ENCODE measurements at places on chromosomes 4 and X.

GRCh38 chr4:122379239-122379638 is 428 bp downstream of the ADAD1 start:
- DNase-seq: no peak

GRCh38 chrX:6968231-6968630 is 179.3 kb upstream of the STS start:
- no peak for DNase-seq

DNA sequence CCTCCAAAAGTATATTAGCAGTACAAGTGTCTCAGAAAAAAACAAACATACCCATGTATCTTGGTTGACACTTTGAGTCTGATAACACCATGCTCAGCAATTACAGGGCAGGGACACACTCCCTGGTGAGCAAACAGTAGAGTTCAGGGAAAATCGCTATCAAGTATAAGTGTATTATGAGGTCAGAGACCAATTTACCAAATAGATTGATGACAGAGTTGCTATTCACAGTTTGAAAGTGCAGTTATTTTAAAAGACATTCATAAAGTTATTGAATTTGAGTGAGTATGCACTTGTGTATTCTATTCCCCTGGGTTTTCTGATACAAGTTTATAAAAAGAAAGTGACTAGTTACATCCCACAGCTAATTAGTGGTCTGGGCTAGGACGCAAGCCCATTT is 10.2 kb upstream of the LONRF3 start:
- no peak for DNase-seq

DNA sequence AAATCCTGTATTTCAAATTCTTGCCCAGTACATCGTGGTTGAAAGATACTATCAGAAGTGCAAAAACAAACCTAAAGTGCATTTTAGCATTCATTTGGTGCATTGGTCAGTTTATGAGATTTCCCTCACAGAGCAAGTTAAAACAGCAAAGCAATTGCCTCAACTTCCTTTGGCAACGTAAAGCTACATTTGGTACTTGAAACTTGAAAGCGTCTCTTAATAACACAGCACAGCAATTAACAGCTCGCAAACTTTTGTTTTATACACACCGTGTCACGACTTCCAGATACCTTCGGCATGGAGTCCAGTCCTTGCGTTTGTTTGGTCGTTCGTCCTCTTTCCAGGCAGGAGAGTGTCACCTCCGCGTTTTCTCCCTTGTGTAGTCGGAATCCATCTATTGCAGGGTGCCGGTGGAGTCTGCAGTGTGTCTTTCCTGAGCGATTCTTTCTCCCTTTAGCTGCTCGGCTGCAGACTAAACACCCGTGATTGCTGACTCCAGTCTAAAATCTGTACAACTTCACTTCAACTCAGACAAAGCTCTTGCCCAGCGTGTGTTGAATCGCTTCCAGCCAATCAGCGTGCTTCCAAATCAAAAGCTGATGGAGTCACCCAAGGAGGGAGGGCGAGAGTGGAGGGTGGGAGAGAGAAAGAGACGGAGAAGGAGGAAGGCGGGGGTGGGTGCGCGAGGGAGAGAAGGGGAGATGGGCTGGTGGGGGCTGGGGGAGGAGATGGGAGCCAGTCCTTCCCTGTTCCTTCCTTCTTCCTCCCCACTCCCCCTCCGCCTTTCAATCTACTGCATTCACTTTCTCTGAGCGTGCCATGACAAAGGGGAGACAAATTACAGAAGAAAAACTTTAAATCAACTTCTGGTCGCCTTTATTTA is at the start of gene PCDH18:
Gene PCDH18 (minus strand): TSS at position 509 of the 883 bp plus-strand sequence. CDS start 406 bp downstream, at position 103.
- no peak for DNase-seq

GRCh38 chrX:27086237-27086636 is 376.9 kb downstream of the PPP4R3C start:
- DNase-seq: no peak

GRCh38 chrX:129925305-129926092 is 19.5 kb downstream of the UTP14A start:
- peak; percentile 28 for DNase-seq

GRCh38 chr4:62644372-62644771 is 1444.2 kb downstream of the ADGRL3 start:
- DNase-seq: no peak

DNA sequence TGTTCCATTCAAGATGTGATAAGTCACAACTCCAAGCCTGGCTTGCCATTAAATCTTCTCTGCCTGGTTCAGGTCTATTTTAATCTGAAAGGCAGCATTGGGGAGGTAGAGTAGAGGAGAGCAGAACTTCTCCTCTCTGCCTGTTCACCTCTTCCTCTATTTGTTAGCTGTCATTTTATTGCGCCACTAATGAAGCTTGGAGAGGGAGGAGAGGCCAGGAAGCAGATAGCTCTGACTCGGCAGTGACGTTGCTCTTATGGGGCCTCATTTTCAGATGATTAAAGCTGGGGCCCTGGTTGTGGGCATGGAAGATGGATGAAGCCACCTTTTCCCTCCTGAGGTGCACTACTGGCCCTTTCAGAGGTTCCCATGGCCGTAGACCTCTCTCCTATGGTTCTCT is 207.3 kb downstream of the MID1IP1 start:
- DNase-seq: no peak

DNA sequence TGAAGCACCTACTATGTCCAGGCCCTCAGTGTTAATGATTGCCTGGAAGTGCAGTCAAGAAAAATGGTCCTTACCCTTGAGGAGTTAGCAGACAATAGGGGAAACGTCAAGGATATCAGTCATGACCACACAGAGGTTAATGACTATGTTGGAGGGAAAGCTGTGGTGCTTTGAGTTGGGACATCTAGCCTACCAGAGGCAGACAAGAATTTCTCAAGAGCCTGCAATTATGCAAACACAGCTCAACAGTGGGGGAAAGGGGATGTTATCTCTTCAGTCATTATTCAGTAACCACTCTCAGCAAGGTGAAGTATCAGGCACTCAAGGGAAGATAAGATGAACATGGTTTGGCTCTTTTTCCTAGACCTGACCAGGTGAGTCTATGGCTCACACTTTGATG is 7.0 kb upstream of the FGFBP1 start:
- no peak for DNase-seq

GRCh38 chr4:6617246-6617645 is 23.2 kb upstream of the MRFAP1 start:
- no peak for DNase-seq

GRCh38 chr4:86026720-86027119 is 333.1 kb downstream of the MAPK10 start:
- DNase-seq: no peak

GRCh38 chr4:182179105-182179504 is 64.1 kb upstream of the TENM3 start:
- no peak for DNase-seq

- no peak for DNase-seq
Measured at GRCh38 chr4:87910795-87911194, 64.7 kb upstream of the SPP1 start.

DNA sequence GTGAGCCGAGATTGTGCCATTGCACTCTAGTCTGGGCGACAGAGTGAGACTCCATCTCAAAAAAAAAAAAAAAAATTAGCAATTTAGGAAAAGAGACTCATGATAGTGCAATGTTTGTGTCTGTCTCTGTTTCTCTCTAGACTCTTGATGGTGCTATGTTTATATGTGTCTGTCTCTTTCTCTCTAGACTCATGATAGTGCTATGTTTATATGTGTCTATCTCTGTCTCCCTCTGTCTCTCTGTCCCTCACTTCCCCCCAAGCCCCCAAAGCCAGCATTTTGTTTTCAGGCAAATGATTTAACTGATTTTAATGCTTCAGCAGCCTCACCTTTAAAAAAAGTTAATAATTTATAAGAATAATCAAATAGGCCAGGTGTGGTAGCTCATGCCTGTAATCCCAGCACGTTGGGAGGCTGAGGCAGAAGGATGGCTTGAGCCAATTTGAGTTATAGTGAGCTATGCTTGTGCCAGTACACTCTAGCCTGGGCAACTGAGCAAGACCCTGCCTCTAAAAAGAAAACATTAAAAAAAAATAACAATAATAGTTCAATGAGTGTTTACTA is 6.9 kb downstream of the MOB1B start:
- DNase-seq: no peak

DNA sequence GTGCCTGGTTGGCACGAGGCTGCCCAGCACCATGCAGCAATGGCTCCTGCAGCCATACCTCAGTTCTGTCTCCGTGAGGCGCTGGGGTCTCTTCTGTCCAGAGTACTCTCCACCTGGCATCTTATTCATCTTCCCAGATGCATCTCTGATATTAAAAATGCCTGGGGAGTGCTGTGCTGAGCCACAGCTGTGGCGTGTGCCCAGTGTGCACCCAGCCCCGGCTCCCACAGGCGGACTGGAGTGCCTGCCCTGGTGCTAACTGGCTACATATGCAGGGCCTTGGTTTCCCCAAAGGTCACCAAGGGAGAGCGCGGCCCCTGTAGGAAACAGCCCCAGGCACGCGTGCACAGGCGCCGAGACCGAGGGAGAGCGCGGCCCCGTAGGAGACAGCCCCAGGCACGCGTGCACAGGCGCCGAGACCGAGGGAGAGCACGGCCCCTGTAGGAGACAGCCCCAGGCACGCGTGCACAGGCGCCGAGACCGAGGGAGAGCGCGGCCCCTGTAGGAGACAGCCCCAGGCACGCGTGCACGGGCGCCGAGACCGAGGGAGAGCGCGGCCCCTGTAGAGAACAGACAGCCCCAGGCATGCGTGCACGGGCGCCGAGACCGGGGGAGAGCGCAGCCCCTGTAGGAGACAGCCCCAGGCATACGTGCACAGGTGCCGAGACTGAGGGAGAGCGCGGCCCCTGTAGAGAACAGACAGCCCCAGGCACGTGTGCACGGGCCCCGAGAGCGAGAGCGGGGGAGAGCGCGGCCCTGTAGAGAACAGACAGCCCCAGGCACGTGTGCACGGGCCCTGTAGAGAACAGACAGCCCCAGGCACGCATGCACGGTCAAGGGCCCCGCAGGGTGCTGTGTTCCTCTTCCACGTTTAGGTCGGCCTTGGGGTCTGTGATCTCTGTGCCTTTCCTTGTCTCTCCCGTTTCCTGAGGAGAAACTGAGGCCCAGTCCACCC is 14.5 kb downstream of the TMEM175 start:
- DNase-seq: no peak

DNA sequence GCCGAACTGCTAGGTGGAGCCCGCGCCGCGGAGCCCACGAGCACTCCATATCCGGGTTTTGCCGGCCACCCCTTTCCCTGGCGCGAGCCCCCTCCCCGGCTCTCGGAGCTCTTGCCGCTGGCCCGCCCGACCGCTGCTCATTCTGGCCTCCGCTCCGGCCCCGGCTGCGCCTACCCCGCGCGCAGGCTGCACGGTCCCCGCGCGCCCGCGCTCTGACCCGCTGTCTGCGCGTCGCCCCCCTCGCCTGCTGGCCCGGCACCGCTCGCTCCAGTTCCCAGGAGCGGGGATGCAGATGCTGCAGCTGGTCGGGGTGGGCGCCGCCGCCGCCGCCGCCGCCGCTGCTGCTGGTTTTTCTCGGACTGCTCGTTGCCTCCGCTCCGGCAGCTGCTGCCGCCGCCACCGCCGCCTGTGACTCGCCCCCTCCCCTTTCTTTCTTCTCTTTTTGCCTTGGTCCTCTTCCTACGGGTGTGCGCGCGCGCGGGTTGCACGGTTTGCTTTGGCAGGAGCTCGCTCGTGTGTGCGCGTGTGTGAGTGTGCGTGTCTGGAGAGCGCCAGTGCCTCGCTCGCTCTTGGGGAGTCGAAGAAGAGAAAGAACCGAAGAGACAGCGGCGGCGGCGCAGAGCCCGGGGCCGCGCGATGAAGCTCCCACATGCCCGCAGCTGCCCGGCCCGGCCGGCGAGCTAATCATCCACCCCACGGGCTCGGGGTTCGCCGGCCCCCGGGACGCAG is at the start of gene ADGRL3:
Gene ADGRL3 (plus strand): TSS at position 140 of the 729 bp plus-strand sequence.
- DNase-seq: no peak

DNA sequence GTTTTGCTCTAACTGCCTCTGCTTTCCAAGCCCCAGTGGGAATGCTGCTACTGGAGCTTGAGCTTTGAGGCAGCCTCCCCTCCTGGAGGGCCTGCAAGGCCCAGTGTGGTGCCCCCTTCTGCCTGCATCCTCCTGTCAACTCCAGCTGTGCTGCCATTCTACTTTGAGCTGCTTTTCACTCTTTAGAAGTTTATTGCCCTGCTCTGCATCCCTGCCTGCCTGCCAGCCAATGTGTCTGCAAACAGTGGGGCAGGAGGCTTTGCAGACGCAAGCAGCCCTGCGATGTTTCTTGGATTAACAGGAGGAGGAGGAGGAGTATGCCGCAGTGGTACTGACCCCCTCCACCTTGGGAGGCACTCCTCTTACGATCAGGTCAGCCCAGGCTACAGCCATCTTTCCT is 16.4 kb downstream of the TMEM31 start:
- DNase-seq: no peak

DNA sequence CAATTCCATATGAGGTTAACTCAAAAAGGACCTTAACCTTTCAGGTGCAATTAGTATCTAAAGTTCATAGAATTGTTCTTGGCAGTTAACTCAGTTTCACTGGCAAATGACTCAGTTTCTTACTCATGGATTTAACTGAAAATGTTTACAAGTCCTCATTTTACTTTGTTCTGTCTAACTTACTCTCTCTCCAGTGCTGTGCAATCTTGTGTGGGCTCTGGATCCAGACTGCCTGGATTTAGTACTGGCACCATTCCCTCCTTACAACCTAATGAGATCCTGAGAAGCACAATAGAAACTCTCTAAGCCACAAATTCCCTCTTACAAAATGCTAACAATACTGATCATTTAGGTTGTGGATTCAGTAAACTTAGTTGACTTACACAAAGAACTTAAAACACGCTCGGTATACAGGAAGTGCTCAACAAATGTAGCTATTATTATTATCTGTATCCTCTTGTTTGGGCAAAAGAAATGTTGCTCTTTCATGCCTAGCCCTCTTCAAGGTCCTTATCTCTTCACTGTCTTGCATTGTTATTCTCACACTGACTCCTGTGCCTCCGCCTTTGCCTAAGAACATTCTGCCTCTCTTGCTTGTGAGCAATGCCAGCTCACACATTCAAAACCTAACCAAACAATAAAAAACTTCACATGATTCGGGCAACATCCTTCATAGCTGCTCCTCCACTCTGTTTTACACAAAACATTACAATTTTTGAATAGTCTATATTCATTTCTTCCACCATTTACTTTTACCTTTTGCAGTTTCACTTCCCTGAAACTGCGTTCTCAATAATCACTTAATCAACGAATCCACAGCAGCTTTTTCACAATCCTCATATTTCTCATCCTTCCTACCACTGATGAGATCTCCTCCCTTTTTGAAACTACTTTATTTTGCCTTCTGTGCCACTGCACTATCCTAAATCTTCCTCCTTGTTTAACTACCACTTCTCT is 91.8 kb downstream of the PDE5A start:
- no peak for DNase-seq

DNA sequence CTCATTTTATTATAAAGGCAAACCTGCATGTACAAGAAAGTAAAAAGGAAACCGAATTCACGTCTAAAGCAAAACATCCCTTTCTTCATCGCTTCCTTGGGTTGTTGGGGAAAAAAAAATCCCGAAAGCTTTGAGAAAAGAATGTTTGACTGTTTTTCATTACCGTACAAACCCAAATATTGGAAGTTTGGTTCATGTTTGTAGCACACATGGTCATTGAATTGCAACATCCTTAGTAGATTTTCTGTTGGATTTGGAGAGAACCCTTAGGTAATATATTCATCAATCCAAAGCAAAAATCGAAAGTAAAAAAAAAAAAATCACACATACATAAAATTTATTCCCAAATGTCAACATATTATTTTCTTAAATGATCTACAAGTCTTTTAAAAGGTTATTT is 420.3 kb downstream of the MAPK10 start:
- no peak for DNase-seq
